ENCODE measurements at places on chromosomes 7 and 10.
A peak's percentile ranks its signal among the peaks of the same experiment; 100 is the strongest.

GRCh38 chr10:48798481-48799254 is 114.0 kb downstream of the WDFY4 start:
- DNase-seq: no peak

DNA sequence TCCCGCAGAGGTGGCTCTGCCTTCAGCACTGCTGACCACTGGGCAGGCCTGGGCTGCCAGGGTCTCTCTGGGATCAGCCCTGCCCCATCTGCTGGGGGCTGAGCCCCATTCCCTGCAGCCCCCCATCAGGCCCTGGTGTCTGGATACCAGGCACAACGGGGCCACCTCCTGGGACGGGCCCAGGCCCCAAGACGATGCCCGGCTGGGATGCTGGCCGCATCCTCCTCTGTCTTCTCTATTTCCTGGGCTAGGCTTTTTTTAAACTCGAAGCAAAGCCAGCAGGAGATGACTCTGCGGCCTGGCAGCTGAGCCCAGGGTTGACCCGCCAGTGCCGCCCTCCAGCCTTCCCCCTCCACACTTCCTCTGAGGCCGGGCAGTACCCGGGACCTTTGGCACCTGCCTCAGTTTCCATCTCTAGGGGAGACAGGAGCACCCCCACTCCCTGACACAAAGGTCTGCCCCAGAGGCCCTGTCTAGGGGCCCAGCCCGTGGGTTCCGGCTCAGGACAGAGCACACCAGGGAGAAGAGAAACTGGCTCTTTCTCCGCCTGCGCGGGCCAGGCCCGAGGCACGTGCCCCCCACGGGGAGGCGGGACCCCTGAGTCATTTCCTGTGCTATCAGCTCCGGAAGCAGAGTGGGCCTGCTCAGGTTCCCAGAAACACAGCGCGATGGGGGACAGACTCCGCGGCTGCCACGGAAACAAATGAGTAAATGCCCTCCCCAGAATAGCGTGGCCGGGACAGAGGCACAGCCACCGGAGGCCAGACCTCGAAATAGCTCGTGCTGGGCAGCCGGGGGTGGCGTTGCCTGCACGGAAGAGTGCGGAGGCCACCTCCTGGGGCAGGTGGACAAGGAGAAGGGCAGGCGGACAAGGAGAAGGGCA is 84.6 kb upstream of the PDGFA start:
- peak; percentile 95 for DNase-seq

- no peak for DNase-seq
Observed at GRCh38 chr7:135445690-135446089, 64.2 kb downstream of the CNOT4 start.

DNA sequence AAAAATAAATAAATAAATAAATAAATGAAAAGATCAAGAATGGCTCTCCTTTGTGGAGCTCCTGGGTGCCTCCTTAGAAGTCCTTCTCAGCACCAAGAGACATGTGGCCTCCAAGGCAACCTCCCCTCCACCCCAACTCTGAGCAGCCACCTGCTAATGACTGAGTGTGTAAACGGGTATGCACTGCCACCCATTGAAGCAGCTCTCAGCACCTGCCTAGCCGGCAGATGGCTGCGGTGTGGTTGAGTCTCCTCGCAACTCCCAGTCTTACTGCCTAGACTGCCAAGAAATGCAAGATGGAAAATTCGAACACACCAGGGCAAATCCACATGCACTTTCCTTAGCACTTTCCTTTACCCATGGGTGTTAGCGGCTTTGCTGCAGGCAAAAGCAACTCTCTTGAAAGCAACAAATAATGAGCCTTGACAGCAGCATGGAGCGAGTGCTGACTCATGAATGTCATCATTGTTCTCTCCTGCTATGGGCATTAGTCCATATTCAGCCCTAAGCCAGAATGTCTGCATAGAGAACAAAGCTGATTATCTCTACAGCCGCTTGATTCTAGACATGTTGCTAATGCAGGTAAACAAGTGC is 913.9 kb upstream of the AUTS2 start:
- no peak for DNase-seq

DNA sequence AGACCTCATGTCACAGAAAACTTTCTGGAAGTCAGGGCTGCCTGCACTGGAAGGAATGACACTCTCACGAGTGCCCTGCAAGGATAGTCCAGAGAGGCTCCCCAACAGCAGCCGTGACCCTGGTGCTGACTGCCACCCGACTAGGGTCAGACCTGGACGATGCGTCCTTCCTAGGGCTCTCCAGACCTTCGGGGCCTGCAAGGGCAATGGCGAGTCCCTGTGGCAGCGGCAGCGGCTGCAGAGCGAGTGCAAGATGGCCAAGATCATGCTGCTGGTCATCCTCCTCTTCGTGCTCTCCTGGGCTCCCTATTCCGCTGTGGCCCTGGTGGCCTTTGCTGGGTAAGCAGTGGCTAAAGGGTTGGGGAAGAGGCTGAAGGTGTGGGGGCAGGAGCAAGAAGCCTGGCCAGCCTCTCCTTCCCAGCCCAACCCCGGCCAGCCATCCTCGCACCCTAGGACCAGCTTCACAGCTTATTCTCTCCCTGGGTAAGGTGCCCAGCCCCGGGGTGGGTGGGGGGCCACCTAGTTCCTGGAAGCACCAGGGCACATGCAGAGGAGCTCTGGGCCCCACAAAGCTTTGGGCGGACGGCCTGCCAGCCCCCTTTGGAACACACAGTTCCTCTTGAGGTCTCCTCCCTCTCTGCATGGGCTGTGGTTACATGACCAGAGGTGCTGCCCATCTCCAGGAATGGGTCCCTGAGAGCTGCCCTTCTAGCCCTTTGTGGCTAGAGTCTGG is 5.5 kb downstream of the OPN4 start:
- no peak for DNase-seq

DNA sequence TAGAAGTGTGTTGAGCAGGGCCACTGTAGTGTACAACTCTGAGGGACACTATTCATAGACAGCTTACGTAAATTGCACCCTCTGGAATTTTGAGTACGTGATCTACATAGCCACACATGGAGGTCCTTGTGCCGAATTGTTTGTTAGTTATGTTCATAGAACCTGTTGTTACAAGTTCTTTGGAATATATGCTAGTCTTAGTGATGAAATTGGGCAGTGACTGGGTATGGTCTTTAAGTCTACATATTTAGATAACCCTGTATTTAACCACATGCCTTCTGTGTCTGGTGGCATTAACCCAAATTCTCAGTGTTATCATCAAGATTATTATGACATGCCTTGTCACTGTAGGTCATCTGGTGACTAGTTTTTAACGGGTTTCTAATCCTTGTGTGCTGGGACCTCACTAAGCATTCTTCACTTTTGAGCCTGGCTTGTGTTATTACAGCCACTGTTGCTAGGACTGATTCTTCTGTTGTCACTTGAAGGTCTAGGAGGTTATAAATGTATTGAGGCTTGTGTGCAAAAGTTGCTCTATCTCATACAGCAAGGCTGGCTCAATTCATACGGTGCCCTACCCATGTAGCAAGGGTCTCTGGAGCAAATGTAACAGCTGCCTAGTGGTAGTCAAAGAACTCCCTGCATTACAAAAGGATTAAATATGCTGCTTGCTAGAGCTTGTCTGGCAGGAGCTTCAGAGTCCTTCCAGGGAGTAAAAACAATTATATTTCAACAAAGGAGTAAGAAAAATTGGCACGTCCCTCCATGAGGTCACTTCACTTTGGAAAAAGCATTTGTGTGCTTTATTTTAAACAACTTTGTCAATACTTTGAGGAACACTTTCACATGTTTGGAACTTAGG is 65.4 kb downstream of the CDK14 start:
- DNase-seq: no peak

- no peak for DNase-seq
Observed at GRCh38 chr10:51653025-51653424, 46.4 kb downstream of the CSTF2T start.

DNA sequence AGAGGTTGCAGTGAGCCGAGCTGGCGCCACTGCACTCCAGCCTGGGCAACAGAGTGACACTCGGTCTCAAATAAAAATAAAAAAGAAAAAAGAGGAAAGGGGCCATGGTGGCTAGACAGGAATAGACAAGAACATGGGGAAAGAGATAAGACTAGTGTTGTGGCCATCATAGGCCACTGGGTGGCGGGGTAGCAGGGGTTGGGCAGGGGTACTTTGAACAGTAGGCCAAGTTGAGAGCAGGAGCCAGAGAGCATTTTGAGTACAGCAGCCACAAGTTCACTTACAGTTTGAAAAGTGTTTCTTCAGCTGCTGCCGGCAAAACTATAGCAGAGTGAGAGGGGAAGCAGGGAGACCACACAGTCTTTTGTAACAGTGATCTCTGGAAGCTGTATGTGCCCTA is 656.0 kb downstream of the CNTNAP2 start:
- DNase-seq: no peak

- DNase-seq: no peak
Observed at GRCh38 chr7:149873970-149874643, 338 bp downstream of the ATP6V0E2 start.

- DNase-seq: no peak
Observed at GRCh38 chr7:4959306-4959705, 319 bp upstream of the MMD2 start.

DNA sequence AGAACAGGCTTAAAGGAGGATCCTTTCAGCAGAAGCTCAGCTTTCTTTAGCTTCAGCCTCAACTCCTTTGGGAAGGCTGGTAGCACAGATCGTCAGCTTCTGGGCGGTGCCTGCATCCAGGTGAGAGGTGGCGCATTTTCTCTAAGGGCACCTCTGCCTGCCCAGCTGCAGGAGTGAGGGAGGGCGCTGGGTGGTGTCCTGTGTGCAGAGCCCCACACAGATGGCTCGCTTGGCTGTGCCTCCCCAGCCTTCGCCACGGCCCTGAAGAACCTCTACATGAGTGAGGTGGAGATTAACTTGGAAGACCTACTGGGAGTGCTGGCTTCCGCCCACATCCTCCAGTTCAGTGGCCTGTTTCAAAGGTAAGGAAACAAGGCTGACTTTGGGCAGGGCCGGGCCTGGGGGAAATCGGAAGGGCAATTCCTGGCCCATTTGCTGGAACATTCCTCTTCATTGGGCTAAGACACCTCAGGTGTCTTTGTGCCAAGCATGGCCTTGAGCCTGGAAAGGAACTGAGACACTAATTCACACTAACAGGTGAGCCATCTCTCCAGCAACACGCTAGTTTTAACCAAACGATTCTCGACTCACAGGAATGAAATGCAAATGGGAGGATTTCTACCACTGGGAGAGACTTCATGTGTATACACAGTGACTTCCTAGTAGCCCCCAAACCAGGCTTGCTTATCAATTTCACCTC is 19.9 kb downstream of the BTBD16 start:
- DNase-seq: no peak

DNA sequence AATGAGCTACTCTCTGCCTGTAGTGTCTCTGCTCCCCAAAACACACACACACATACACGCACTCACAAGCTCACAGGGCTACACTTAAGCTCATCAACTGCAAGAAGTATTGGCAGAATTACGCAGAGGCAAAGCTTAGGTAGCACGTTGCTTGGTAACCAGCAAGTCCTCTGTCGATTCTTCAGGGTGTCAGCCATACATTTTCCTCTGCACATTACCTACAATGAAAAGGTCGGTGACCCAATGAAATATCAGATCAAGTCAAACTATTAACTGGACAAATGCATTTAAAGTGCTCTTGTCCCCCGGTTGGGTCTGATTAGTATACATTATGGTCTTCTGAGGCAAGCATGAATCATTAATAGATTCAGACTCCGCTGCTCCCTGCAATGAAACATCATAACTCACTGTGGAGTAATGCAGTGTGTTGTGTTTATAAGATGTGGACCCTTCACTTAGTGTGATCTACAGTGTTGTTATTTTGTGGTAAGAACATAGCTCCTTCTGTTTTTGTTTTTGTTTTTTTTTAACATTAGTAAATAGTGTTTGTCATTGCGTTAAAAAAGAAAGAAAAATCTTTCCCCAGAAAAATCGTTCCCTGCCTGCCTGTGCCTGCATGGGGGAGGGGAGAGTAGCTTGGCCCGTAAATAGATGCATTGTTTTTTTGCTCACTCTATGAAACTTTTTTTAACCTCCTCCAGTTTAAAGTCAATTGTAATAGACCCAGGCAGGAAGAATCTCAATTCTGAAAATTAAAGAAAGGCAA is 325.5 kb downstream of the SFMBT2 start:
- no peak for DNase-seq

DNA sequence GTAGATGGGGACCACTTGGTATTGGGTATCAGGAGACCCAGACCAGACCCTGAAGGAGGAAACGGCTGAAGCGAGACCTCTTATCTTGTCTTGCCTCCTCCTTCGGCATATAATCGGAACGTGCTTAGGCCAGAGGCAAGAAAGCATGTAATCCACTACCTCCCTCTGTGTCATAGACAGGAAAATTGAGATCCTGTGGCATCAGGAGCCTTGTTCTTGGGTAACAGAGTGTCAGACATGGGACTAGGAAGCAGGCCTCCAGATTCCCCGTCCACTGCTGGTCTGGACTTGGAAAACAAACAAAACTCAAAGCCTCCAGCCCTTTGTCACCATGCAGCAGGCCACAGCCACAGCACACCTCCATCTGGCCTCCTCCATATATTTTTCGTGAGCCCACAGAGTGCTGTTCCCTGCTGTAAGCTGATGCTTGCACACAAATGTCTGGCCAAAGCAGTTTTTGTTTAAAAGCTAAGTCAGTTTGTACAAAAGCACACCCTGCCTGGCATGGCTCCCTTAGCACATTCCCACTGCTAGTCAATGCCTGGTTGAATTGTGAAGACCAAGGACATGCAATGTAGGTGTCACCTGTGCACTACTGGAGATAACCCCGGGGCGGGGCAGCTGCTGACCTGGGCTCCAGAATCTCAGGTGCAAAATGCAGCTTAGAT is 510.9 kb downstream of the RPS24 start:
- no peak for DNase-seq

- DNase-seq: no peak
Observed at GRCh38 chr10:95739056-95739455, 16.9 kb upstream of the ENTPD1 start.

DNA sequence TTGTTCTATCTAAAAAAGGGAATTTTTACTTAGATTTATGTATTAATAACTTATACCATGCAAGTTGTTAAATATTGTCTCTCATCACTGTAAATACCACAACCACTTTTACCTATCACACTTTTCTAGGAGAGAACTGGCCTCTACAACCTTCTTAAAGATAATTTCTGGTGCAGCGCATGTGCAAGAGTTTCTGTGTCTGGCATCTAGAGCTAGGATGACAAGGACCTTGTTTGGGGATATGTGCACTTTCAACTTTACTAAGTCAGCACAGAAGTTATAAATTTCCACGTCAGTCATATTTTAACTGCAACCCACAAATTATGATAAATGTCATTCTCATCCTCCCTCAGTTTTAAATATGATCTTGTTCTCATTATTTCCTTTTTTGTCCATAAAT is 156.9 kb upstream of the ADCY1 start:
- DNase-seq: no peak

GRCh38 chr10:31647861-31648260 is 280.8 kb downstream of the ARHGAP12 start:
- DNase-seq: no peak
